Psoas muscle (tissue), 8 donors: ENCODE measurements at places on chromosomes 6 and 20. TPM values are rescaled to one million over a fixed set of nuclear protein-coding genes. Genes with fewer than 3 reads are reported as not detected.

DNA sequence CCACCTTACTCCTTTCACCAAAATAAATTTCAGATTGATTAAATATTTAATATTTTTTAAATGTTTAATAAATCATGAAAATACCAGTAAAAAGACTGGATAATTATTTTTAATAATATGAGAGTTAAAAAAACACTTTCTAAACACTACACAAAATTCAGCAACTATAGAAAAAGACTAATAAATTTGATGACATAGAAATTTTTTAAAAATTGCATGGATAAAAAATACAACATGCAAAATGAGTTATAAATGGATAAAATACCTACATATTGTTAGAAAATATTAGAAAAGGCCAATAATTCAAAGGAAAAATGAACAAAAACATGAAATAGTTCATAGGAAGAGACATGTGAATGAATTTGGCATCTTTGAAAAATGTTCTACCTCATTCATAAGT, 101.0 kb upstream of the EDN1 start:
- no peak for DNase-seq

The SCGN gene
- total RNA-seq, result not detected

The CENPW gene
- total RNA-seq, result 1.4 TPM

The PMEPA1 gene
- 15.7 TPM for total RNA-seq

- no peak for DNase-seq
Observed at GRCh38 chr20:35641743-35642142, 23.0 kb downstream of the CPNE1 start.

DNA sequence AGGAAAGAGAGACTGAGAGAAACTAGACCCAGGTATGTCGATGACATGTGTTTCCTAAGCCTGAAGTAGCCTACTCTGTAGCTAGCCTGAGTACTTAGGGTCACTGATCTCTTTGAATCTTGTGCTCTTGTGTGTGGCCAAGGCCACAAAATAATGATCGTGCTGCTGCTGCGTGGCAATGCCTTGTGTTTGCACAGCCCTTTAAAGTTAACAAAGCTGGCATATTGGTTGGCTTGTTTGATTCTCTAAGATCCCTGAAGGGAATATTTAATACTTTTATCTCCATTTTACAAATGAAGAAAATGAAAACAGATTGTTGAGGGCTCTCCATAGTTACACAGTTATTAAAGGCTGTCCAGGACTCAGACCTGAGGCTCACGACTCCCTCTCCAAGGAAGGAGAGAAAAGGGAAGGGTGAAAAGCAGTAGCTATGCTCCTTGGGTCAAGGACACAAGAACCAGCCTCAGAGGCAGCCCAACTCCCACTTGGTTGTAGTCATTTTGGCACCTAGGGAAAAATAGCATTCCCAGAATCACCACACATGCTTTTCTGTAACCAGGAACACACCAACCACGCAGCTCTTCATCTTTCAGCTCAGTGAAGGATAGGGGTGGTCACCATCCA, 130.7 kb downstream of the LRFN2 start:
- DNase-seq, result no peak
